ENCODE measurements at places on chromosomes 6 and 20.

DNA sequence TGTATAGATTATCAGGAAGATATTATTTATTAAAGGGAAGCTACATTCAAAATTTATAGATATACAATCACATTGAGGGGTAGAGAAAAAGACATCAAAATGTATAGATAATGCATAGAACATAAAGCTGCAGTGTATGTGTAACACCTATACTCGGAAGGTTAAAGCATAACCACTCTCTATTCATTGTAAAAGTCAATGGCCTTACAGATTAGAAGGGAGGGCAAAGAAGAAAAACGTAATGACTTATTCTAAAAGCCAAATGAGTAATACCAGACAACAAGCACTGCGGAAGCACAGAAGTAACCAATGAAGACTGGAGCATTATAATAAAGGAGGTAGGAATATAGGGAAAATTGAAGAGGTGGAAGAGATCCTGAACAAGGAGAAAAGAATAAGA is 11.3 kb downstream of the HBS1L start:
- no peak for DNase-seq

- DNase-seq: no peak
Observed at GRCh38 chr20:54112221-54112884, 42.0 kb upstream of the BCAS1 start.

- DNase-seq: no peak
Observed at GRCh38 chr20:62941792-62942191, 3.8 kb downstream of the GID8 start.

GRCh38 chr20:20869161-20869775 is 156.8 kb upstream of the RALGAPA2 start:
- no peak for DNase-seq

GRCh38 chr20:39503902-39504709 is 542.0 kb downstream of the DHX35 start:
- no peak for DNase-seq

All from iPS-NIHi11 (cell line).